ENCODE measurements at places on chromosomes 1 and 21.
A peak's percentile ranks its signal among the peaks of the same experiment; 100 is the strongest.

- no peak for DNase-seq
These were observed 38.3 kb downstream of the SDCCAG8 start for GRCh38 chr1:243293941-243294722.

GRCh38 chr1:13697738-13698137, 2.2 kb upstream of the PRDM2 start:
- no peak for DNase-seq

- no peak for DNase-seq
These were observed 89.2 kb downstream of the PLXNA2 start for GRCh38 chr1:208154679-208155642.

- DNase-seq = no peak
These were observed 1125.3 kb upstream of the ADGRL2 start for GRCh38 chr1:80675454-80675853.

GRCh38 chr1:94096797-94097549, 24.0 kb downstream of the ABCA4 start:
- DNase-seq = no peak

- DNase-seq = no peak
These were observed 40.6 kb downstream of the CHRM3 start for GRCh38 chr1:239426821-239427475.

DNA sequence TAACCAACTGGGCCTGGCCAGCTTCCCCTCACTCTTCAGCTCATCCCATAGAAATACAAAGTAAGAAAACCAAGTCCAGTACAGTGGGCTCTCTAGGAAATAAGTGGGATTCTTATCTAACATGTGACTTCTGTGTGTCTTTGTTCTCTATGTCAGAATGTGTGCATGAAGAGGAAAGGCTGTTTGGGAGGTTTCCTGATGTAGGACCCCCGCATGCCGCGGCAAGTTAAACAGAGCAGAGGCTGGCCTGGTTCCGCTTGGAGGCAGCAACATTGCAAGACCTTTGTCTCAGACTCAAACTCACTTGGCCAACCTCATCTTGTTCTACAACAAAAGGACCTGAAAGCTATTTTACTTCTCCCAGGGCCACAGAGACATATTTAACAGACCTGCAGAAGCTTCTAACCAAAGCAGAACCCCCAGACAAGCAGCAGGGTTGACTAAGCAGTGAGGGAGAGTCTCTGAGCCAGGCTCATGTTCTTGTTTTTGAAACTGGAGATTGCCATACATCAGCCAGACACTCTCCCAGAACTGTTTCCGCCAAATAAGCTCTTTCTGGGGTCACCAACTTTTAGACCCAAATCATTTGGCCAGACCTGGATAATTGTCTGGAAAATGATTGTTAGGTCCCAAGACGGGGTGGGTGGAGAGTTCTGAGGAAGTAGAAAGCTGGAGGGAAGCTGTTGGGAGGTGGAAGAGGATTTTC, 6.2 kb downstream of the MTARC2 start:
- DNase-seq = no peak

- DNase-seq = peak; percentile 92
These were observed at the start of gene LSM10 for GRCh38 chr1:36397378-36398230. TSS of gene LSM10 (minus strand) at chr1:36397908. CDS start at chr1:36394129, 3,779 bp downstream.

DNA sequence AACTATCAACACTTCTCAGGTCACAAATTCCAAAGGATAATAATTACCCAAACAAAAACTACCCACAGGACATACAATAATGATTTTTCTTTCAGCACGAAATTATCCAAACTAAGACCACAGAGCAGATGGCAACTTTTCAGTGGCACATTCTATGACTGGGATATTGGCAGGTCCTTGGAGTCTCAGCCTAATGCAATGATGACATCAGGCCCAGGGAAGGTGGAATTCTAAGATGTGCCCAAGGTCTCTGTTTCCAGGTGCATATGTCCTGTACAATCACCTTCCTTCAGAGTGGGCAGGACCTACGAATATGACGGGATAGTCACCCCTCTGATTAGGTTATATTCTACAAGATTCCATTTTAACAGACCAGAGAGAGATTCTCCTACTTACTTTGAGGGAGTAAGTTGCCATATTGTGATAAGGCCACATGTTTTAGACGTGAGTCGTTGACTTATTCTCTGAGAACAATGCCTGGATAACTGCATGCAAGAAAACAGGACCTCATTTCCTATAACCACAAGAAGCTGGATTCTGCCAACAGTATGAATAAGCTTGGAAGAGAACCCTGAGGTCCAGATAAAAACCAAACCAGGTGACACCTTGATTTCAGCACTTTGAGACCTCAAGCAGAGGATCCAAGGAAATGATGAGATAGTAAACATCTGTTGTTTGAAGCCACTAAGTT, 69.9 kb downstream of the ZC3H11B start:
- DNase-seq = no peak

DNA sequence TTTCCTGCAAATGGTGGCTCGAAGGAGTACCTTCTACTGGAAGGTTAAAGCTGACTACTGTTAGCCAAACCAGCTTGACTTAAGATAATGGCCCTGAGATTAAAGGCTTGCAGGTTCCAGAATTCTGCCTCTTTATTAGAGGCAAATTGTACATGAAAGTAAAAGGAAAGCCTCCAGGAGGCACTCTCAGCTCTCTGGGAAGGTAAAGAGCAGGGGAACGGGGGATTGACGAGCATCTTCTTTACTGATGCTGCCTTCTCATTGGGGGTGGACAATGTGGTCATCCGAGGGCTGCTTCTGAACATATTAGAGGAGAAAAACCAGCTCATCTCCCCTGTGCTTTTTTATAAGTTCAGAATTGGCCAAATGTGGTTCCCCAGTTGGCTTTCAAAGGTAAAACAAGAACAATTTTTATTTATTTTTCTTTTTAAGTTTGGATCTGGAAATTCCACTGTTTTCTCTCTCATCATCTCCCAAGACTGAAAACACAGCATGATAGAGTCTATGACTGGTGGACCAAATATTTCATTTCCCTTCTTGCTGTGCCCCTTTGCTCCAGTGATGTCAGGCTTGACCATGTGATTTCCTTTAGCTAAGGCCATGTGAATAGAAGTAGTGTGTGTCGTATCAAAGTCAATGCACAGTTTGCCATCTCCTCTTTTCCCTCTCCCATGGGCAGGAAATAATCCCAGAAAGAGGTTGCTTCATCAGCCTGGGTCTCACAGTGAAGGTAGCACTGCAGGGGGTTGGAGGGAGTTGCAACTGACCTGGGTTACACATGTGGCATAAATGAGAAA, 292.7 kb downstream of the PRDM2 start:
- DNase-seq = no peak

DNA sequence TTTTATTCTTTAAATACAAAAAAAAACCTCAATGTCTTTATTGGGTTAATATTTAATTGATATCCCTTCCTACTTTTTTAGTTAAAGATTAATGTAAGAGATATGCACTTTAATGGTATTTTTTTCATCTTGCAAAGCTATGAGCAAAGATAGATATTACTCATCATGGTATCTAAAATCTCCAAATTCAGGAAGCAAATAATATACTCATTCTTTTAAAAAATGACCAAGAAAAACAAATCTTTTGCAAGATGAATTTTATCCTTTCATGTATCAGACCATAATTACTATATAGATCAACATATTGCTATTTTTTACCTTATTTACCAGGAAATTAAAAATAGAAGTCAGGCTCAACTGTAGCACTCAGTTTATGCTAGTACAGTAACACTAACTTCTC, 330.4 kb downstream of the KCNT2 start:
- DNase-seq = no peak

DNA sequence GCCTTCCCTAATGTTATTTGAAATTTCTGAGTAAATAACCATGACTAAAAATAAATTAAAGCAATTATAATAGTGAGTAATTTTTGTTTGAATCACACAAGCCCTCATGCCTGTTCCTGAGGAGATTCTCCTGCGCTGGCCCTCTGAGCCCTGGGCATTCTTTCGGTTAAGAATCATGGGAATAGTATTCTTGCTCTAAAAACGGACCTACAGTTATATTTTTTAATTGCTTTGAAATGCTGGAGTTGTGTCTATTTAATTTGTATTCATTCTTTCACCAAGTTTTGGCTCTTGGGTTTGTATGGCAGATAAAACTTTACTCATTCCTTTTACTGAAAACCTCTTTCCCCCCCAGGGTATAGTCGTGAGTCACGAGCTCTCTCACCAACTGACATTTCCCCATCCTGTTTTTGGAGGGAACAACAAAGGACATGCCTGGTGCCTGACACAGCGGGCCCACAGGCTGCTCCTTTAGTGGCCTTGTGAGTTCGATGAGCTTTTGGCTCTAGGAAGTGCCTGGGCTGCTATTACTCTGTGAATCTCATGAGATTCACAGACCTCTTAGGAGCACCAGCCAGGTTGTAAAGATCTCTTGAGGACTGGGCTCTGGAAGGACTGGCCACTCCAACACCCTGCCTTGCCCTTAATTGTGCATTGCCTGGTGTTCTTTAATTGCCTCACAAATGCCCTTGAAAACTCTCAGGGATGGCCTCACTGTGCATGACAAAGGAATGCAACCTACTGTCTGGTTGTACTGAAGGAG, 58.6 kb downstream of the DDR2 start:
- no peak for DNase-seq

GRCh38 chr1:228160201-228160761, 5.3 kb upstream of the IBA57 start:
- DNase-seq = peak; percentile 47

DNA sequence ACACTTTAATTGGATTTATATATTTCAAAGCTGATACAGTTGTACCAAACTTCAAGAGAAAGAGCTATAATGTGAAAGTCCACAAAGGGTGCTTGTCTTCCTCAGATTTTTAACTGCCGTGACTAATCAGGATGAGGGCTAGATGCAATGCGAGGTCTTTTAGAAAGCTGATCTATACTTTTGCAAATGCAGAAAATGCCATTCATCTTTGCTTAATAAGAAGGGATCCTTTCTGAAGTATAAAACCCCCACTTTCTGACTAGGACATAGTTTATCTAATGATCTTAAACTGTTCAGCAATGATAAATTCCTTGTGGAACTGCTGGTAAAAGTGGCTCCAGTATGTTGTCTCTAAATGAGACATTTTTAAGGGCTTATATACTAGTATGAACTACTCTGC, 102.7 kb upstream of the NGF start:
- no peak for DNase-seq

DNA sequence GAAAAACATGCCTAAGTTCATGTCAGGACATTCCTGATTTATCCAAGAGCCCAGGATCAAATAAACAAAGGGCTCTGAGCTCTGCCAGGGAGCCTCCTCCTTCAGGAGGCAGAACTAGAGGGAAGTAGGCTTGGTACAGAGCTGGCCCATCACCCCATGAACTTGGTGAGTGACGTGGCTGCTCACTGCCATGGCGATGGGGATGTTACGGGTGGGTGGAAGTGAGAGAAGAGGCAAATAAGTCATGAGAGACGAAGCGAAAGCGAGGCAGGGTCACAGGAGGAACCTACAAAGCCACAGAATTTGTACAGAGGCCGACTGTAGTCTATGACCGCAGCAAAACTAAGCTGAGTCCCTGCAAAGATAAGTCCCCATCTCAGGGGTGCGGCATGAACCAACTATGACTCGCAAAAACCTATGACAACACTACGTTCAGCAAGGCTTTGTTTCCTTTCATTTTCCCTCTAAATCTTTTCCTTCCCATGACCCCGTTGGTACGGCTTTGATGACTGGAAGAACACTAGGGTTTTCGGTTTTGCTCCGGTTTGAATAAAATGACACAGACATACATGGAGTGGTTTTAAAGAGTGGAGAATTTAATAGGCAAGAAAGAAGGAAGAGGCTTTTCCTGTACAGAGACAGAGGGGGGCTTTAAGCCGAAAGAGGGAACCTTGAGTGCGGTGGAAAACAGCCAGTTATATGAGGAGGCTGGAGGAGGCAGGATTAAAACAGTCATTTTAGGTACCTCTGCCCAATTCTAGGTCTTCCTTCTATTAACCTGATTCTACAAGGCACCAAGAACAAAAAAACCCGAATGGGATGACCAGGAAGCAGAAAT, 74.1 kb downstream of the CD46 start:
- peak; percentile 76 for DNase-seq

DNA sequence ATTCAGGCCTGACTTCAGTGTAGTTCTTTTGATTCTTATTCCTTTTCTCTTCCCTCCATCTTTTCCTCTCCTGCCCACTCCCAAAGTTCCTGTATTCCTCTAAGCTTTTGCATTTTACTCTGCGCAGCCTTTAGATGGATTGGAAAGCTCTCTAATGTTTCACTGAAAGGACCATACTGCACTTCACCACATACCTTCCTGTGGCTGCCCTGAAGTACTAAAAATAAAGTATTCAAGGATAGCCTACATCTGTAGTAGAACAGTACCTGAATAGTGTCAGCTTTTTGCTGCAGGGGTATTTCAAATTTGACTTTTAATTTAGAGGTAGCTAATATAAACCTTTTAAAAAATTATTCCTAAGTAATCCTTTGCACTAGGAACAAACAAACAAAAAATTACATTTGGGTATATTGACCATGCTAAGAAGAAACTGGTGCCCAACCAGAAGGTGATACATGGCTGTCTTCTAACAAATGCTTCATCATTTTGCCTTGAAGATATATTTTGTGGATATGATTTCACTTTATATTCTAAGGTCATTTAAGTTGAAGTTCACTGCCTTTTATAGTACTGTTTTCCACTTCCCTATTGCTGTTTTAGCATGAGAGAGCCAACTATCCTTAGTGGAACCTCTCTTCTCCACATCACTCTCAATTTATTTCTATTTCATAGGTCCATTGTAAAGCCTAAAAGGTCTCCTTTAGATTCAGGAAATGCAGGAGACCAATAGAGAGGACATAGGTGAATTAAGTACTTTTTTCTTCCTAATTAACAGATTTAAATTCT, 22.8 kb downstream of the FAM20B start:
- no peak for DNase-seq

- DNase-seq = no peak
These were observed 207.9 kb downstream of the RRAGC start for GRCh38 chr1:38651669-38652068.

GRCh38 chr1:9385801-9386573, 93.3 kb downstream of the SPSB1 start:
- DNase-seq = no peak

- DNase-seq = no peak
These were observed 33.8 kb downstream of the DUSP10 start for GRCh38 chr1:221708076-221708571.

DNA sequence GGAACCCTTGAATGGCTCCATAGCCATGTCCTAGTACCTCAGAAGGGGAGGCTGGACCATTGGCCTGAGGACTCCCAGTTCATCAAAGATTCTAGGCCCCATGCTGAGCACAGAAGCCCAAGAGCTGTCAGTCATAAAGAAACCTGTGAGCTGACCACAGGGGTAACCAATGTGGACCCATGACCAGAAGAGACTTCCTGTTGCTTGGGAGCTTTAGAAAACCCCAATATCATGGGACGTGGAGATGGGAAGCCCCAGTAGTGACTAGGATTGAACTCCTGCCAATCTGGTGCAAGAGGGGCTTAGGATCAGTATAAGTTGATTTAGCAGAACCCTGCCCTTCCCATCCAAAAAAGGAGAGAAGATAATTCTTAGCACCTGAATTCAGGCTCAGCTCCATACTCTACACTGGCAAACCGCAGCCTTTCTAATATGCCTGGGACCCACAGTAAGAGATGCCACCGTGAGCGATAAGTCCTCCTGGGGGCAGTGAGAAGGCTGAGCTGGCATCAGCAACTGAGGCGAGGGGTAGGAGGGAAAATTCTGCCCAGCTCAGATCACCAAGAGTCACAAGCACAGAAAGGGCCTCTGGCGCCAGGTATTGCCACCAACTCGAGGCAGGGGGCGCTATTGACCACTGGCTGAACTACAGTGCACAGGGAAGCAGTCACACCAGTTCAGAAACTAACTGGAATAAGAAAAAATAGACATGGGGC, 108.9 kb downstream of the CAPN8 start:
- DNase-seq = no peak

GRCh38 chr1:173996995-173997394, 25.2 kb downstream of the RC3H1 start:
- DNase-seq = no peak

GRCh38 chr21:32770871-32771523, 558 bp downstream of the PAXBP1 start:
- DNase-seq = peak; percentile 37
